Right lobe of liver (tissue), 6 donors: ENCODE measurements at places on chromosomes 1 and 21.
A peak's percentile ranks its signal among the peaks of the same experiment; 100 is the strongest.

DNA sequence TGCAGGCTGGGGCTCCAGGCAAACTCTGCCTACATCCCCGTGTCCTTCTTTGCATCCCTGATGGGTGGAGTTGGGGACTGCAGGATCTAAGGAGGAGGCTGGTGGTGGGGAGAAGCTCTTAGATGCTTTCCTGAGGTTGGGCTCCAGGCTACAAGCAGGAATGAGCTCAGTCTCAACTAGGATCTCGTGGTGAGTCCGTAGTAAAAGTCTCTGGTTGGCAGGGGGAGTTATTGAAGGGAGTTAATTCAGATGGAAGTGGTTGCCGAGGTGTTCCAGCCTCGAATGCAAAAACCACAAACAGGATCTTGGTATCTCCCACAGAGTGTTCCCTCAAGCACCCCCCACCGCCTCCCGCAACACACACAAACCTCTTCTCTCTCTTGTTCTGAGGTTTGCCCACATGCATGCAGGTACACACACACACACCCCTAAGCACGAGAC is 35.0 kb downstream of the TMCC2 start:
- DNase-seq: no peak

GRCh38 chr1:88701275-88701674 is 17.2 kb downstream of the PKN2 start:
- no peak for DNase-seq

DNA sequence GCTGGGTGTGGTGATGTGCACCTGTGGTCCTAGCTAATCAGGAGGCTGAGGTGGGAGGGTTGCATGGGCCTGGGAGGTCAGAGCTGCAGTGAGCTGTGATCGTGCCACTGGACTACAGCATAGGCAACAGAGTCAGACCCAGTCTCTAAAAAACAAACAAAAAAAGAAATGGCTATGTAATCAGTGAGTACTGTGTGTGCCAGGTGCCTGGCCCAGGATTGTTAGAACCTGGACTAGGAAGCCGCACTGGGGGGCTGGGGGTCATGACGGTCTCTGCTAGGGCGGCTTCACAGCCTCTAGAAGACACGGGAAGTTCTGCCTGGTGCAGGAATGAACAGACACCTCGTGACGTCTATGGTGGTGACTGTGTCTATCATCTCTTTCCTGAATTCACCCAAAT is 8.5 kb downstream of the TMEM9 start:
- no peak for DNase-seq

DNA sequence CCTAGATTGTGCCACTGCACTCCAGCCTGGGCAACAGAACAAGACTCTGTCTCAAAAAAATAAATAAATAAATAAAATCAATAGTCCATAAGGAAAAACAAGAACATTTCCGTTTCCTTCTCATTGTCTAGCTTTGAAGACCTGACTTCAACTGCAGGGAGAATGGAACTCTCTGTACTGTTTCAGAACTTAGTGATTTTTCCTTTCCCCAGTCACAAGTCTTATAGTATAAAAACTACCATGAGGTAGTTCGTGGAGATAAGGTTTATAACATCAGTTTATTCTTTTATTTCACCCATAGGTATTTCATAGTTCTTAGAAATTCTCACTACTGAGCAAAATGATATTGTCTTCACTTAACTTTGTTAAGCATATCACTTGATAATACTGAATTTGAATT is 11.4 kb upstream of the RWDD3 start:
- DNase-seq: no peak

GRCh38 chr1:13546791-13547190 is 33.0 kb upstream of the LRRC38 start:
- no peak for DNase-seq

DNA sequence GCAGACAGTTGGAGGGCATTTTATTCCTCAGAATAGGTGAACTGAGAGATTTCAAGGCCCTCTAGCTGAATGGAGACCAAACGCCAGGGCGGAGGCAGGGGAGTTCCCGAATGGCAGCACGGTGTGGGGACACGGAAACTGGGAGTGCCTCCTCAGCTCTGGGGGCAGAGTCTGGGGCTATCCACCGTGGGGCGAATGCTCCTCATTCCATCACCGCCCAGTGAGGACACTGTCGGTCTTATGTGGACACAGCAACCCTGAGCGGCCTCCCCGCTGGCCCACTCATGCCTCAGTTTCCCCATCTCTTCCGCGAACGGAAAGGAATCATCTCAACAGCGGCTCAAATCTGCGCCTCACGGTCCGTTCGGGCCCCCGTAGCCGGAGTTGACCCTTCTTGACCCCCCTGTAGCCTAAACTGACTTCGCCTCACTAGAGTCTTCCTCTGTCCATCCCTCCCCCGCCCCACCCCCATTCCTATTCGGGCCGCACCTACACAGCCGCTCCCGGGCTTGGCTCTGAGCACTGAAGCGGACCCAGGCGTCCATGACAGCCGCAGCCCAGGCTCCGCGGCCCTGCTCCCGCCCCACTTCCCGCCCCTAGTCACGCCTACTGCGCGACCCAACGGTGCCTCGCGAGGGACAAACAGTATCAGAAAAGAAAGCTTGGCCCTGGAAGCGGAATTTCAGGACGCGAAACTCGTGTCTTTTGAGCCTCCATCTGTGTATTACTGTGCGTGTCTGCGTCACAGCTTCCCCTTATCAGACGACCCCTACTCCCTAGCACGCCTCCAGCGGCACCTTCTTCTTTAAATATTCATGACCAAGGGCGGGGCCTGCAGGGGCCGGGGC is at the start of gene PEX11B:
PEX11B (minus strand) TSS at position 574 of the 848 bp plus-strand sequence; CDS start at position 545, 29 bp downstream.
- peak; percentile 91 for DNase-seq
